Muscle of back (tissue), 13 donors: ENCODE measurements at places on chromosomes 1 and 21. TPM values are rescaled to one million over a fixed set of nuclear protein-coding genes. Genes with fewer than 3 reads are reported as not detected.

DNA sequence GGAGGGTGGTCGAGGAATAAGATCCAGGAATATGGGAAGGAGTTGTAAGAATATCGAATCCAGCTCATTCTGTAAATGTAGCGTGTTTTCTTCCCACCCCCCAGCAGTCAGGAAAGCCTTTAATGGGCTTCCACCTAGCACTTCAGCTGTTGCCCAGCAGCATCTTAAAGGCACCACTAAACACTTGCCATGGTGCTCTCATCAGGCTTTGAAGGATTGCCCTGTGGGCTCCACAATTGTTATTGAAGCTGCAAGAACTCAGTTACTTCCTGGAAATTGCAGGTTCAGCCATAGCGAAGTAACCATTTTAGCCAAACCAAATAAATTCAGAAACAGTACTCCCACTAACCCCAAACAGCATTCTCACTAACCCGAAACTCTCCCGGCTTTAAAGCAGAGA is 511.2 kb downstream of the PLPP3 start:
- no peak for DNase-seq

GRCh38 chr1:239276051-239276450 is 110.3 kb upstream of the CHRM3 start:
- DNase-seq: no peak

GRCh38 chr1:117161887-117162286 is 40.3 kb upstream of the TRIM45 start:
- DNase-seq: no peak

The FCMR gene
- 4.5 TPM for polyA plus RNA-seq

The INAVA gene
- 1.7 TPM for polyA plus RNA-seq
